Erythroblast (primary cell): ENCODE measurements at places on chromosomes 7 and 10.

DNA sequence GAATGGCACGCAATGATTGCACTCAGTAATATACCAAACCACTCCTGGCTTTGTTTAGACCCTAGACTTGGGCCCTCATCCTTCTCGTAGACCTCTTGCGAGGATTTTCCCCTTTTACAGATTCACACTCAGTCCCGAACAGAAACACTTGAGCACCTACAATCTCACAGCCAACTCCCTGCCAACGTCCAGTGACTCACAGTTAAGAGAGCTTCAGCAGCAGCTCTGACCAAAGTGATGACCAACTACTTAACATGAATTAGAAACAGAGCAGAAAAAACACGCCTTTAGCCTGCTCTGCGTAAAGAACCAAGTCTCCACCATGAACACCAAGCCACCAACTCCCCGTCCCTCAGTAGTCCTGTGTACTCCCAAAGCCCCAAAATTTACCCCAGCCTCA lies 2.2 kb downstream of the DNAJC30 start:
- DNase-seq, result no peak

DNA sequence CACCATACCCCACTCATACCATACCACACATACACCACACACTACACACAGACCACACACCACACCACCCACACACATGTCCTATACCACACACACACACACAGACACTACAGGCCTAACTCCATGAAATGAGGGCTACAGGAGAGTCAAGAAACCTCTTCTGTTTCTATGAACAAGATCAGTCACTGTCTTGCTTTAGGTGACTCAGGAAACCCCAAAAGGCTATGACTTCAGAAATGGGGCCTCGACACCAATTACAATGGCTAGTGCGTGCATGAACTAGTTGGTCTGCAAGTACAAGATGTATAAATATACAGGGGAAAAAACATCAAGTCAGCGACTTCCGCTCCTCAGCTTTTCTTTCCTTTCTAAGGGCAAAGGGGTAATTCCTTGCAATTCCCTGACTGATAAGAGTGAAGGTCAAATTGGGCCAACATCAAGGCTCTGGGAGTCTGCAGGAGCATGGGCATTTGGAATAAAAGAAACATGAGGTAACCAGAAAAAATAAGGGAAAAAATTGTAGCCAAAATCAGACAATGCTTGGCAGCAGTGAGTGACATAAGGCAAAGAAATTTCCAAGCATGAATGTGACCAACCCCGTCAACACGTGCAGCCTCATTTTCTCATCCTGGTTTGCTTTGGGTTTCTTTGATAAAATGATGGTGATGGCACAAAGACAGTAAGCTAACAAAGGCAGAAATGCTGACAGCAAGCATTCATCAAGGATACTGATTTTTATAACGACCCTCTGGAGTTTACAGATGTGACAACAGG lies 1.5 kb downstream of the PKD1L1 start:
- no peak for DNase-seq

DNA sequence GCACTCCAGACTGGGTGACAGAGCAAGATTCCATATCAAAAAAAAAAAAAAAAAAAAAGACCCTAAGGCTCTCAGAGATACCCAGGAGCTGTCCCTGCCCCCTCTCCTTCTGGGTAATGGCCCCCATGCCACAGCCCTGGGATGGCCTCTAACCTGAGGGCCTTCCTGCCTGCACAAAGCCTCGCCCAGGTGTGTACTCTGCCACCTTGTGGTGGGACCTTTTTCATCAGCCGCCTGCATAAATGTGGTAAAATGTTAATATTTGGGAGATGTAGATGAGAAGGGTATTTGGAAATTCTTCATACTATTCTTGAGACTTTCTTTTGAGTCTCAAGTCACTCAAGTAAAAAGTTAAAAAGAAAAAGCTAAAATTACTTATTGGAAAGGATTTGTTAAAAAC lies 46.3 kb upstream of the RNF216 start:
- DNase-seq, result peak; percentile 38

DNA sequence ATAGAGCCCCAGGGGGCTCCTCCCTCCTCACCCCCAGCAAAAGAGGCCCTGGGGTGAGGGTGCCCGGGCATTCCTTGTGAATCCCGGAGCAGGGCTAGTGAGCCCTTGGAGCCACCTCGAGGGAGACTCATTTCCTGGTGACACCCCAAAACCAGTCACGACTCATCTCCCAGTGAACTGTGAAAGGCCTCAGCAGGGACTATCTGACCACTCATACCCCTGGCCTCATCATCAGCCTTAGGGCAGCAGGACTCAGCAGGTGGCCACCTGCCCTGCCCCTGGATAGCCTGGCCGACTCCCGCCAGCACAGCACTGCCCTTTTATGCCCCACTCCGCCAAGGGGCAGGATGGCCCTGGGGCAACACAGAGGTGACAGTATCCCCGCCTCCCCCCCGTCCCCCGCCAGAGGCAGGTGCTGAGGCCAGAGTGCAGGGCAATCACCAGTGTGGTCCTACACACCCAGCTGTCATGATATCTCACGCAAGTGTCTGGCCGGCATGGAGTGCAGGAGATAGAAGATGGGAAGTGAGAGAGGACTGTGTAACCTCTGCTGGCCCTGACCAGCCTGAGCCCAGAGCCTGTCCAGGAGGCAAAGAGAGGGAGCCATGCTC lies 3.2 kb downstream of the SNCG start:
- no peak for DNase-seq

DNA sequence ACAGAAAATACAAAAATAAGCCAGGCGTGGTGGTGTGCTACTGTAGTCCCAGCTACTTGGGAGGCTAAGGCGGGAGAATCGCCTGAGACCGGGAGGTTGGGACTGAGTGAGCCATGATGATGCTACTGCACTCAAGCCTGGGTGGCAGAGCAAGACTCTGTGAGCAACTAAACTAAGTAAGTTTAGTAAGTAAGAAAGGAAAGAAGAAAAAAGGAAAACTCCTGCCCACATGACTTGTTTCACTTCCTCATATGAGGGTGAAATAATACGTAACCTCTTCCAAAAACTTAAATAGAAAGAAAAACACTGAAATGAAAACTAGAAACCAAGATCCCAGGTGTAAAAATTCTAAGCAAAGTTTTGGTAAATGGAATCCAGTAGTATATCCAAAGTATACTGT lies 79.6 kb downstream of the LARP4B start:
- DNase-seq, result no peak

DNA sequence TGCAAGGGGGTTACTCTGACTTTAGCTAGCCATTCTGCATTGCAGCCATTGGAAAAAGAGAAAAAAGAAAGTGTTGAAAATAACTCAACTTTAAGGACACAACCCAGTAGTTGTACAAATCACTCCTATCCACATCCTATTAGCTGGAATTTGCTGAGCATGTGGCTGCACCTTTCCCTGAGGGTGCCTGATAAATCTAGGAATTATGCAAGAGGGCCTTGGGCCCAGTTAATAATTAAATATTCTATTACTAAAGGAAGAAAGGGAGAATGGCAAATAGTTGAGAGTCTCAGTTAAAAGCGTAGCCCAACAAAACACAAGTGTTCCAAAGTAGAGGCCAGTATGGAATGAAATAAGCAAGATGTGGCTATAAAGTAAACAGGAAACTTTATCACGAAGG lies 200.9 kb upstream of the CNTNAP2 start:
- DNase-seq, result no peak

DNA sequence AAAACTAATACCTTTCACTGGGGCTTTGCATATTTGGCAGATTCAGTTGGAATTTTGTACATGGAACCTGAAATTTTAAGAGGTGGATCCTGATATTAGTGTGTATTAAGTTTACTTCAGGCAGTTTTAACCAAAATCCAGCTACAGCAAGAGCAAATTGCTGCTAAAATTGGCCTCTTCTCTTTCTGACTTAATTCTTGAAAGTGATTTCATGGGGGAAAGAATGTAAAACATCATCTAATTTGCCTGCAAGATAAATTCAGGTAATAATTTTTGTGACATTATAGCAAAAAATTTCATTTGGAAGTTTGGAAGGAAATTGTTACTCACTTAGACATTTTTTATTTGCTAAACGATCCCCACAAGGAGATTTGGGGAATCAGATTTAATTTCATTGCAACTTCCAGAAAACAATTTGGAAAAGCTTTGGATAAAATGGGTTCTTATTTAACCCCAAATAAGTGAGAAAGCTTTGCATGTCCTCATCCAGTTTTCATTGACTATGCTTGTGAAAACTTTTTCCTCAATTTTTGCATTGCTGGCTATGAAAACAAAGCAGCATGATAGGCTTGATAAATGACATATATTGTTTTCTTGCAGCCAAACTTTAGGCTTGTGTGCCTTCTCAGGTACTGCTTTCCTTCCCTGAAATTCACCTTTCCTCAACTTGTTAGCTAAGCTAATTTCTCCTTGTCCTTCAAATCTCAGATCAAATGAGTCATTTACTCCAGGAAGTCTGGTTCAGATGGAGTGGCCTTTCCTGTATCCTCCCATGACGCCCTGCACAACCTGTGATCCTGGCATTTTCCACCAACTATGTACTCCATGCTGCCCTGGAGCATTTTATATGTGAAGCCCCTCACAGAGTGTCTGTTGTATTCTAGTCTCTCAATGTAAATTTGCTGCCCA lies 27.4 kb upstream of the ZNF438 start:
- no peak for DNase-seq

DNA sequence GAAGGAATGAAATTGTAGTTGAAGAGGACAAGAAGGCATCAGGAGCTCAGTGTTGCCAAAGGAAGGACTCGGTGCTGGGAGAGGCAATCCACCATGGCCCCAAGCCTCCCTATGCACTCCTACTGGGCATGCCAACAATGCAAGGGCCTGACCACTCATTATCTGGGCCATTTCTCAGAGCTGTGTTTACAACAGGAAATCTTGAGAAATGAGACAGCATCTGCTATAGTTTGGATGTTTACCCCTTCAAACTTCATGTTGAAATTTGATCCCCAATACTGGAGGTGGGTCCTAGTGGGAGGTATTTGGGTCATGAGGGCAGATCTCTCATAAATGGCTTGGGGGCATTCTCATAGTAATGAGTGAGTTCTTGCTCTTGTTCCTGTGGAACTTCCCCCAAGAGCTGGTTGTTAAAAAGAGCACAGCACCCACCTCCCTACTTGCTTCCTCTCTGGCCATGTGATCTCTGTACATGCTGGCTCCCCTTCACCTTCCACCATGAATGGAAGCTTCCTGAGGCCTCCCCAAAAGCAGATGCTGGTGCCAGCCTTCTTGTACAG lies 50.8 kb upstream of the AOAH start:
- no peak for DNase-seq

DNA sequence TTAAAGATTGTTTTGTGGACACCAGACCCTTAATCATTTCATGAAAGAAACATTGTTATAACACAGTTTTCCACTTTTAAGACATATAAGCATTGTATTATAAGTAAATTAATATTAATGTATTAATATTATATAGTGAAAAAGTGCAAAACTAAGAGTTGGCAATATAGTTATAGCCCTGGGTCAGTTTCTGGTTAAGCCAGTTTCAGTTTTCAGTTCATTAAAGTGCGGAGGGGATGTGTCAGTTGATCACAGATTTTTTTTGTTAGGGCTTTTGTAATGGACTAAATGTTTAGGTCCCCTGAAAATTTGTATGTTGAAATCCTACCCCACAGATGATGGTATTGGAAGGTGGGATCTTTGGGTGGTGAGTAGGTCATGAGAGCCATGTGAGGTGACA lies 45.7 kb upstream of the GPR37 start:
- DNase-seq, result no peak

DNA sequence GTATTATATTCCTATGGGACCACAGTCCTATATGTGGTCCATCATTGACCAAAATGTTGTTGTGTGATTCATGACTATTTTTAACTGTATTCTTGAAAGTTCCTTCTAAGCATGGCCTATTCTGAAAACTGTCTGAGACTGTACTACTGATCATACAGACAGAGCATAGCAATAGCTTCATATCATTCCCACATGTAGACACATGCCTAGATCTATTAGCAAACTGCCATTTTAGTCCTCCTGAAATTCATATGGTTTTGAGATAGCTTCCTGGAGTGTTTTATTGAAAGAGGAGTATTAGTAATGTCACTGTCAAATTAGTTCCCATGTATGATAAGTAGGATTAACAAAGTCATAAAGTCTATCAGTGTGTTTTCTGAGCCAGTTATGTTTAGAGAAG lies 157.5 kb downstream of the BMPER start:
- DNase-seq, result no peak

DNA sequence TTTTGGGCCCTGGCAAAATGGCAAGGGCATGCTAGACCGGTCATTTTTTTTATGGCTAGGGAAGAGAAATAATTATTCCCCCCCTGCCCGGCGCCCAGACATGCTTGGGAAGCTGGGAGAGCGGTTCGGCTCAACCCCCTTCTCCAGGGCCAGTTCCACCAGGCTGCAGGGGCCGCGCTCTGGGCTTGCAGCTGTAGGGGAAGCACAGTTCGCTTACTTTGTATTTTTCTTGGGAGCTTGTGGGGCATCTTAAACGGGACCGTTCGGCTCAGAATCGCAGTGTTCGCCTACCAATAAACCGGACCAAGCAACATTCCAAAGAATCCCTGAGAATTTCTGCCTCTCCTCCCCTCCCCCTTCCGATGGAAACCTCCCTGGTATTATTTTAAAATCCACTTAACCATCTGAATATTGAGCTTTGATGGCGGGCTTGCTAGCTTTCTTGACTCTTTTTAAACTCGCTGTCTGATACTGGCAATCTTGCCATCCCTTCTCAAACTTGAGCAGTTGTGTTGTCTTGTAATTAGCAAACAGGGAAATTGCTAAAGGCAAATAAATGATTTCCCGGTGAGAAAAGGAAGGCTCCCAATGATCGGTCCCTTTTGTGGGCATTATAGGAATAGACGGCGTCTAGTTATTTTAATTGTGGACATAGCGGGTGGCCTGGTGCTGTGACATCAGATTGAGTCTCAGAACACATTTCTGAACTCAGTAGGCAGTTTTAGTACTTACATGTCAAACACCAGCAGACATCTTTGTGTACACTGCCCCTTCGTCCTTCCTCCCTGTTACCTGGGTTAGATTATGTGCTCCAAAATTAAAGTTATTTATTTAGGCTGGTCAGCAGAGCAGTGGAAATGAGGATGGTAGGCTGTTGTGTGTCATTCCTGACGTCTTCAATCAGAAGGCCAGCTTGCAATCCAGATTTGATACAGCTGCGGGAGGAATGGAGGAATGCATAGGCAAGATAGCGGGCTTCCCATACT lies 3.4 kb downstream of the TCF7L2 start:
- no peak for DNase-seq

- DNase-seq, result no peak
Observed at GRCh38 chr10:63208986-63209385, 75.9 kb downstream of the NRBF2 start.

GRCh38 chr7:143499246-143499645 lies 21.6 kb downstream of the TAS2R41 start:
- no peak for DNase-seq
